ENCODE measurements at places on chromosomes 13 and 19.

GRCh38 chr19:33785795-33786194, 10.9 kb upstream of the KCTD15 start:
- no peak for DNase-seq

DNA sequence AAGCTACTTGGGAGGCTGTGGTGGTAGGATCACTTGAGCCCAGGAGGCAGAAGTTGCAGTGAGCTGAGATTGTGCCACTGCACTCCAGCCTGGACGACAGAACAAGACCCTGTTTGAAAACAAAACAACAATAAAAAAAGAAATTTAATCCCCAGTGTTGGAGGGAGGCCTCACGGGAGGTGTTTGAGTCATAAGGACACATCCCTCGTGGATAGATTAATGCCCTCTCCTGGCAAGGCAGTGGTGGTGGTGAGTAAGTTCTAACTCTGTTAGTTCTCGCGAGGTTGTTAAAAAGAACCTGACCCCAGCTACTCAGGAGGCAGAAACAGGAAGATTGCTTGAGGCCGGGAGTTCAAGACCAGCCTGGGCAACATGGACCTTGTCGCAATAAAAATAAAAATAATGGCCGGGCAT, 27.6 kb upstream of the SIN3B start:
- DNase-seq = no peak

DNA sequence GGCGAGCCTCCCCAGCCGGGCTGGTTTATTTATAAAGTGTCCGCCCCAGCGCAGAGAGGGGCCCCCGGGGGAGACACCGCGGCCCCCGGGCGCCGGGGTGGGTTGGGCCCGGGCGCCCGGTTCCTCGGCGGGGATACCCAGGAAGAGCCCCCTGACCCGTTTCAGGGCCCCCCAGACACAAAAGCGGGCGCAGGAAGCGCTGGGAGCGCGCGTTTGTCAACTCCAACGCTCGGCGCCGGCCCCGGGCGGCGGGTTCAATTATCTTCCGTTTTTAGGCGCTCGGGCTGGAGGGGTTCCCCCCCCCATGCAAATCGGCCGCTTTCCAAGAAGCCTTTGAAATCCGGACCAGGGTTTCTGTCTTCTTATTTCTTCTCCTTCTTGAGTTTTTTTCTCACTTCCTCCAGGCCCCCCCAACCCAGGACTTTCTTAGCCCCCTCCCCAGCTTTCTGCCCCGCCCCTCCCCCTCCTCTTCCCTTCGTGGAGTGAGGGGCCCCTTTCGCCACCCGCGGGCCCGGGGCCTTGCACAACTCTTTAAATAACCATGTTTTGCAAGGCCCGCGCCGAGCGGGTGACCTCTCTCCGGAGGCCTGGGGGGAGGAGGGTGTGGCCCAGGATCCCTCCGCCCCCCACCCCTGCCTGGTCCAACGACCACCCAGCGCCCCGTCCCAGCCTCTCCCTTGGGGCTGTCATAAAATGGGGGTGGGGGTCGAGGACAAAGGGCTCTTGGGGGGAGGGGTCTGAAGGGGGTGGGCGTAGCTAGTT, 935 bp downstream of the ARID3A start:
- no peak for DNase-seq

DNA sequence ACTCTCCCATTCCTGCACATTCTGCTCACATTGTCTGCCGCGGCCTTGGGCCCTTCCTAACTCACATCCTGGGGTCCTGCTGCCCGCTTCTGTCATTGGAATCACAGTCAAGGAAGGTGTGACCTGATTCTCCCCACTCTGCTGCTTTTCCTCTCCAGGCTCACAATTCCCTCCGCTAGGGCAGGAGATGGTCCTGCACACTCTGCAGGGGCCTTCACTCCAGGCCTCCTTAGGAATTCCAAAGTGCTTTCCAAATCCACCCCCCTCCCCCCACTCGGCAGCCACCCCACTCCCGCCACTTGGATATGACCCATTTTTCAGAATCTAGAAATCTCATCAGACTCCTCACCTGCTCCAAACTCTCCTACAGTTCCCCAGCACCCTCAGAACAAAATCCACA, 3.1 kb upstream of the SLC5A5 start:
- DNase-seq = no peak

GRCh38 chr13:79382545-79383275, 23.3 kb downstream of the RBM26 start:
- no peak for DNase-seq

DNA sequence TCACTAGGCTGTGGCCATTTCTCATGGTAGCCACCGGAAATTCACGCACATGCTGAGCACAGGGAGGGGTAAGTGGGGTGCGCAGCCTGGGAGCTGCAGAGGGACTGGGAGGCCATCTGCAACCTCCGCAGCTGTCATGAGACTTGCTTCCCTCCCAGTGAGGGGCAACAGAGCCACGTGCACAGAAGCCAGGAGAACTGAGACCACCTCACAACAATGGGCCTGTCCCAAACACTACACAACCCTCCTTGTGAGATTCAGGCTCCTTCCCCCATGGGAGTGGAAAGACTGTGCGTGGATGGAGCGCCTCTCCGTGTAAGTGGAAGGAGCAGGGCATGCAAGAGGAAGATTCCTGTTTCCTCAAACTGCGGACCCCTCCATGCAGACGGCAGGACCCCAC, 8.8 kb downstream of the C3 start:
- no peak for DNase-seq

DNA sequence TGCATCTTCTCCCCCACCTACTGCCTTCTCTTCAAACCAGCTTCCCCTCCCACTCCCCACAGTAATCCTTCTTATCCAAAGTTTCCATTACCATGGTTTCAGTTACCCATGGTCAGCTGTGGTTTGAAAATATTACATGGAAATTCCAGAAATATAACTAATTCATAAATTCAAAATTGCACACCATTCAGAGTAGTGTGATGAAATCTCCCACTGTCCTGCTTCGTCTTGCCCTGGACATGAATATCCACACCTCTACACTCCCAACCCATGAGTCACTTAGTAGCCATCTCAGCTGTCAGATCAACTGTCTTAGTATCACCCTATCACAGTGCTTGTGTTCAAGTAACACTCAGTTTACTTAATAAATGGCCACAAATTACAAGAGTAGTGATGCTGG, 3.8 kb upstream of the KCTD12 start:
- no peak for DNase-seq

DNA sequence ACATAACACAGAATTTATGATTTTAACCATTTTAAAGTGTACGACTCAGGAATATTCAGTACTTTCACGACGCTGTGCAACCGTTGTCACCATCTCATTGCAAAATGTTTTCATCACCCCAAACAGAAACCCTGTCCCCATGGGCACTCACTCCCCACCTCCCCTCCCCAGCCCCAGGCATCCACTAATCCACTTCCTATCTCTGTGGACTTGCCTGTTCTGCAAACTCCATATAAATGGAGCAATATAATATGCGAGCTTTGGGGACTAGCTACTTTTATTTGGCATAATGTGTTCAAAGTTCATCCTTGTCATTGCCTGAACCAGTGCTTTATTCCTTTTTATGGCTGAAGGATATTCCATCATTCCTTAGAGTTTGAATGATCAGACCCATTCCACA, 7.3 kb upstream of the INSR start:
- no peak for DNase-seq

- no peak for DNase-seq
Measured at GRCh38 chr13:76523740-76524340, 362.4 kb downstream of the KCTD12 start.

DNA sequence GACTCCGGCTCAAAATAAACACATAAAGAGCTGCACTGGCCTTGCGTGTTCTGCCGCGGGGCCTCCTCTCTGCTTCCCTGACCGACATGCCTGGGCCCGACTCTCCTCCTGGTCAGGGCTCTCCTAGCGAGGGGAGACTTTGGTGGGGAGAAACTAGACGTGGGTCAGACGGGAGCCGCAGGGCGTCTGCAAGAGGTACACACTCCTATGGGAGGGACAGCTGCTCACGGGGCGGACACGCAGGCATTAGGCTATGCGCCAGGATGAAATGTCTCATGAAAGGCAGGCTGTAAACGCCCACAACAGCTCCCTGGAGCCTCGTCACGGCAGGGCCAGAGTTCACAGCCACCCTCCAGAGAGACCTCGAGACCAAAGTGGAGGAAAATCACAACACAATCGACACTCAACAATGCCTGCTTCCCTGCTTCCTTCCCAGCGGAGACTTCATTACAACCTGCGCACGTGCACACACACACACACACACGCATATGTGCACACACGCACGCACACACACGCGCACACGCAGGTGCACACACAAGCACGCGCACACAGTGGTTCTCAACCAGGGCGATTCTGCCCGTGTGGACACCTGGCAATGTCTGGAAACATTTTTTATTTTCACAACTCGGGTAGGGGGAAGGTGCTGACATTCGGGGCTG, 5.8 kb downstream of the SLC39A3 start:
- no peak for DNase-seq

DNA sequence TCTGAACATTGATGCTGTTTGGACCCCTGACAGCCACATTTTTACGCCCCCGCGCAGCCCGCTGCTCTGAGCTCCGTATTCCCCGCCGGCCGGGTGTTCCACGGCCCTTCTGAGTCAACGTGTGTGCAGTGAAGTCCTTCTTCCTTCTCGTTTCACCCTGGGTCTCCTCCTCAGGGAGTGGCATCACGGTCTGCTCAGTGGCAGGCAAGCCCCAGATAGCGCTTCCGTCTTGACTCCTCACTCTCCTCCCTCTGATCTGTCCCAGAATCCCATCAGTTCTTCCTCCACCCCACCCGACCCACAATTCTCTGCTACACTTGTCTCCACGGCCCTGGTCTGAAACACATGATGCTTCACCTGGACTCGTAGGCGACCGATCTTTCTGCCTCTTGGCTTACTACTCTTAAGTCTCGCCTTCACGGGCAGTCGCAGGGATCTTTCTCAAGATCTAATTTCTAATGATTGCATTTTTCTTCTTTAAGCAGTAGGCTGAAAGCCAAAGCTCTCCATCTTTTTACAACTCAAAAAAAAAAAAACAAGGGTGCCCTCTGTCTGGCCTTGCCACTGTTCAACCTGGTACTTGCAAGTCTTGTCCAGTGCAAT, 33.9 kb downstream of the CCNE1 start:
- DNase-seq = no peak
